ENCODE measurements at places on chromosomes 7 and 10. TPM values are rescaled to one million over a fixed set of nuclear protein-coding genes. Genes with fewer than 3 reads are reported as not detected.
A peak's percentile ranks its signal among the peaks of the same experiment; 100 is the strongest.

- no peaks in the 10 kb centered on the region for H3K4me1 ChIP-seq
- no peak overlapping the region for H3K4me3 ChIP-seq
- no peaks in the 10 kb centered on the region for H3K36me3 ChIP-seq
Observed at GRCh38 chr10:128416231-128416630, 290.0 kb upstream of the MKI67 start.

GRCh38 chr7:20030915-20031362, 186.2 kb downstream of the MACC1 start:
- H3K36me3 ChIP-seq, result no peaks in the 10 kb centered on the region
- DNase-seq, result peak; percentile 68
- H3K27ac ChIP-seq, result no peak overlapping the region
- no peak overlapping the region for H3K4me3 ChIP-seq
- H3K27me3 ChIP-seq, result no peaks in the 10 kb centered on the region

- H3K4me3 ChIP-seq, result peak overlapping the region; percentile 92
- H3K4me1 ChIP-seq, result peaks cover 17% of the 10 kb centered on the region
- no peak overlapping the region for H3K27ac ChIP-seq
- H3K36me3 ChIP-seq, result no peaks in the 10 kb centered on the region
- DNase-seq, result peak; percentile 73
Observed at GRCh38 chr10:119872860-119873681, 428 bp upstream of the MCMBP start.

- no peak for DNase-seq
- H3K36me3 ChIP-seq, result no peaks in the 10 kb centered on the region
- no peaks in the 10 kb centered on the region for H3K27me3 ChIP-seq
Observed at GRCh38 chr7:54581511-54581910, 39.3 kb downstream of the VSTM2A start.

DNA sequence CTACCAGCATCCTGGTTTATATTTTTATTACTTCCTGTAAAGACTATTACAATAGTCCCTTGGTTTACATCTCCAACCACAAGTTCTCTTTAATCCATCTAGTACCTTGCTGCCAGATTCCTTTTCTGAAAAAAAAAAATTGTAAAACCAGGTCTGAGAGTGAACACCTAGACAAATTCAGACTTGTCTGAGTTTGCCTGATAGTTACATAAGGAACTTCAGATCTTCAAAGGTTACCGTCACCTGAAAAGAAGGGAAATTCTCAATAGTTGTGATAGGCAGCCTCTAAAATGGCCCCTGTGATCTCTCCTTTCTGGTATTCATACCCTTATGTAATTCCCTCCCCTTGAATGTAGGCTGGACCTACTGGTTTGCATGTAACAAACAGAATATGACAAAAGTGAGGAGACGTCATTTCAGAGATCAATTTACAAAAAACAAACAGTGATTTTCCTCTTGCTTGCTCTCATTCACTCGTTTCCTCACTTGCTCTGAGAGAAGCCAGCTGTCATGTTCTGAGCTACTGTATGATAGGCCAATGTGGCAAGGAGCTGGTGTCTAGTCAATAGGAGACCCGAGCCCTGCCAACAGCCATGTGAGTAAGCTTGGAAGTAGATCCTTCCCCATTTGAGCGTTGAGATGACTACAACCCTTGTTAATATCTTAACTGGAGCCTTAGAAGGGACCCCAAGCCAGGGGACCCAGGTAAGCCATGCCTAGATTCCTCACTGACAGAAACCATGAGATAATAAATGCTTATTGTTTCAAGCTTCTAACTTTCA, 110.9 kb upstream of the LSM8 start:
- no peaks in the 10 kb centered on the region for H3K4me1 ChIP-seq
- DNase-seq, result no peak
- H3K27ac ChIP-seq, result no peak overlapping the region
- no peaks in the 10 kb centered on the region for H3K36me3 ChIP-seq
- no peak overlapping the region for H3K4me3 ChIP-seq
- H3K27me3 ChIP-seq, result no peaks in the 10 kb centered on the region

DNA sequence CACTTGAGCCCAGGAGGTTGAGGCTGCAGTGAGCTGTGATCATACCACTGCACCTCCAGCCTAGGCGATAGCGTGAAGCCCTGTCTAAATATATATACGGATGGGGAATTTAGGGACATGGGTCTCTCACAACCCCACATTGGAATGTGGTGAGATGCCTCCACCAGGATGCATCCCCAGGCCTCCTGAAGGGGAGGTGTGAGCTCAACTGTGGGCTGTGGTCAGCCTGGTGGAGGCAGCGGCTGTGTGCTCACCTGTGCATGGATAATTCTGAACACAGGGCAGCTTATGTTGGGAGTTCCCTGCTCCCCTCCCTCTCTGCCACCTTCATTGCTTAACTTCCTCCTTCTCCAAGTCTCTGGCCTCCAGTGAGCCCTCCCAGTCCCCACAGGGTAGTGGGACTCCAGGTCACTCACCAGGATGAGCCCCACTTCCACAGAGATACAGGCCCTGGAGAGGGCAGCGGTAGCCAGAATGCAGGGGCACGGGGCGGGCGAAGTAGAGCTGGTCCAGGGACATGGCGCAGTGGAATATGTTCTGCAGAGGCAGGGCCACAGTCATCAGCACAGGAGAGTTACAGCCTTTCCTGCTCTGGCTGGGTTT, 30.4 kb downstream of the PYROXD2 start:
- peaks cover 11% of the 10 kb centered on the region for H3K4me1 ChIP-seq
- no peak overlapping the region for H3K4me3 ChIP-seq
- DNase-seq, result no peak
- H3K27me3 ChIP-seq, result no peaks in the 10 kb centered on the region
- no peaks in the 10 kb centered on the region for H3K36me3 ChIP-seq

- peak; percentile 3 for DNase-seq
- no peaks in the 10 kb centered on the region for H3K27me3 ChIP-seq
- H3K4me1 ChIP-seq, result no peaks in the 10 kb centered on the region
- H3K27ac ChIP-seq, result no peak overlapping the region
- H3K36me3 ChIP-seq, result no peaks in the 10 kb centered on the region
Observed at GRCh38 chr10:56231436-56231835, 129.6 kb downstream of the ZWINT start.

- DNase-seq, result peak; percentile 43
- no peaks in the 10 kb centered on the region for H3K36me3 ChIP-seq
- H3K4me1 ChIP-seq, result peaks cover 18% of the 10 kb centered on the region
- no peaks in the 10 kb centered on the region for H3K27me3 ChIP-seq
- H3K4me3 ChIP-seq, result no peak overlapping the region
Observed at GRCh38 chr7:51226063-51226755, 90.4 kb downstream of the COBL start.

GRCh38 chr10:108051218-108051617, 886.7 kb upstream of the SORCS1 start:
- H3K4me3 ChIP-seq, result no peak overlapping the region
- H3K4me1 ChIP-seq, result no peaks in the 10 kb centered on the region
- no peaks in the 10 kb centered on the region for H3K27me3 ChIP-seq
- H3K36me3 ChIP-seq, result no peaks in the 10 kb centered on the region
- no peak overlapping the region for H3K27ac ChIP-seq

GRCh38 chr10:51112013-51112412, 37.7 kb downstream of the PRKG1 start:
- no peaks in the 10 kb centered on the region for H3K27me3 ChIP-seq
- H3K4me3 ChIP-seq, result no peak overlapping the region
- H3K27ac ChIP-seq, result no peak overlapping the region
- no peak for DNase-seq
- no peaks in the 10 kb centered on the region for H3K4me1 ChIP-seq

SH3PXD2A gene
- total RNA-seq, result 12.5 TPM

MSS51 gene
- total RNA-seq, result 3.3 TPM

OR2F2 gene
- not detected for total RNA-seq

PLA2G12B gene
- total RNA-seq, result not detected

ADCYAP1R1 gene
- total RNA-seq, result not detected

LIPM gene
- total RNA-seq, result not detected

VSTM2A gene
- not detected for total RNA-seq
